ENCODE measurements at places on chromosomes 7 and 10. TPM values are rescaled to one million over a fixed set of nuclear protein-coding genes. Genes with fewer than 3 reads are reported as not detected.

Gene PRPF18
- polyA plus RNA-seq: 43.9 TPM

Gene PNLIPRP3
- polyA plus RNA-seq: not detected

Gene CC2D2B
- polyA plus RNA-seq: 0.61 TPM

Gene IGFBP1
- polyA plus RNA-seq: not detected

Gene IRF5
- not detected for polyA plus RNA-seq

Gene DENND2A
- polyA plus RNA-seq: 21.7 TPM

Gene SPDYE16
- 0.81 TPM for polyA plus RNA-seq

Gene VPS37D
- polyA plus RNA-seq: 56.3 TPM

Gene RELN
- polyA plus RNA-seq: 169 TPM

Gene EIF5AL1
- polyA plus RNA-seq: 0.08 TPM

Gene TDRD1
- polyA plus RNA-seq: not detected

Gene C10orf53
- not detected for polyA plus RNA-seq

Gene NKX6-2
- 0.30 TPM for polyA plus RNA-seq

Gene HMX2
- not detected for polyA plus RNA-seq

Gene NPC1L1
- polyA plus RNA-seq: 0.20 TPM

Gene TMEM130
- 12.3 TPM for polyA plus RNA-seq

Gene GPR15LG
- polyA plus RNA-seq: not detected

Gene SLC18A3
- polyA plus RNA-seq: not detected

Gene DNAJC1
- 16.0 TPM for polyA plus RNA-seq

Gene ASAH2B
- 14.9 TPM for polyA plus RNA-seq

Gene CPA4
- polyA plus RNA-seq: 8.9 TPM

Gene CSTF2T
- polyA plus RNA-seq: 22.0 TPM

Gene NRG3
- 12.7 TPM for polyA plus RNA-seq

Gene MYH16
- polyA plus RNA-seq: not detected

Gene AKR1C8
- polyA plus RNA-seq: 0.54 TPM

Gene HOXA4
- not detected for polyA plus RNA-seq

Gene PPP1R3C
- 0.64 TPM for polyA plus RNA-seq

Gene FZD1
- polyA plus RNA-seq: 2.9 TPM

Gene ABHD11
- polyA plus RNA-seq: 12.8 TPM

Gene RPA3
- polyA plus RNA-seq: 50.1 TPM

Gene IKZF1
- 0.24 TPM for polyA plus RNA-seq

Gene TMEM229A
- polyA plus RNA-seq: 0.31 TPM

Gene PRKCQ
- polyA plus RNA-seq: 0.26 TPM

Gene MRLN
- not detected for polyA plus RNA-seq

Gene ZNHIT1
- 176 TPM for polyA plus RNA-seq

Gene COL13A1
- 4.9 TPM for polyA plus RNA-seq

Gene ACHE
- polyA plus RNA-seq: 12.2 TPM

Gene LRIT1
- not detected for polyA plus RNA-seq

Gene PRKG1
- polyA plus RNA-seq: 1.5 TPM

Gene CCDC71L
- polyA plus RNA-seq: 37.2 TPM

Data from neural cell (in vitro differentiated cells).